ENCODE measurements at places on chromosomes 2 and 18.

- no peak for DNase-seq
Observed at GRCh38 chr2:24836206-24836605, 43.0 kb downstream of the CENPO start.

- DNase-seq: no peak
Observed at GRCh38 chr2:133633881-133634409, 65.7 kb upstream of the NCKAP5 start.

DNA sequence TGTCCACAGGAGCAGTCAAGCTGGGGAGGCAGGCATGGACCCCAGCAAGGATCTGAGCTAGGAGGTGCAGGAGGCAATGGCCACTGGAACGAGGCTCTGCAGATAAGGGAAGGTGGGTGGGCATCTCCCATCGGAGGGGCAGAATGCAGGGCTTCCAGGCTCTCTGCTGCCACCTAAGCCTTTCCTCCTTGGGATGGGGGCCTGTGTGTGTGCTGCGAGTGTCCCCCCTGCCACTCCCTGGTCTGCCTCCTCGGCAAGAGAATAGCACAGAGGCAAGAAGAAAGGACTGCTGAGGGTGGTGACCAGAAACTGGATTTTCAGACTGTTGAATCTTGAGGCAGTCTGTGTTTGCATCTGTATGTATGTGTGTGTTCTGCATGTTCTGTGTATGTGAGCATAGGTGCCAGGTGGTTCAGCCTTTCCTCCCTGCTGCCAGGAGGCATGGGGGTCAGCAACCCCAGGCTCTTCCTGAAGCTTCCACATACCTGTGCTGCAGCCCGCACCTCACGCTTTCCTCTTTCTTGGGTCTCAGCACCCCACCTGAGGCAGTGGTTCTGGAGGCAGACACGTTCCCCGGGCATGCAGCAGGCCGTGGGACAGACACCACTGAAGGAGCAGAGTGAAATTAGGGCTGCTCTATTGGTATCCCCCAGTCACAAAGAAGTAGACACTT is 86.7 kb downstream of the EPAS1 start:
- no peak for DNase-seq

- no peak for DNase-seq
Observed at GRCh38 chr2:95372216-95372829, 30.2 kb upstream of the FAHD2A start.

GRCh38 chr18:48572402-48573126 is 33.7 kb downstream of the CTIF start:
- DNase-seq: no peak
